ENCODE measurements at places on chromosomes 5 and 9. TPM values are rescaled to one million over a fixed set of nuclear protein-coding genes. Genes with fewer than 3 reads are reported as not detected.

- peaks cover 43% of the 10 kb centered on the region for H3K4me1 ChIP-seq
- no peaks in the 10 kb centered on the region for H3K36me3 ChIP-seq
- no peak overlapping the region for H3K27ac ChIP-seq
- no peak for DNase-seq
Measured at GRCh38 chr5:148809781-148810524, 16.5 kb upstream of the ADRB2 start.

- peaks cover 56% of the 10 kb centered on the region for H3K27me3 ChIP-seq
- H3K36me3 ChIP-seq = no peaks in the 10 kb centered on the region
- no peak overlapping the region for H3K4me3 ChIP-seq
- H3K27ac ChIP-seq = no peak overlapping the region
- H3K4me1 ChIP-seq = peaks cover 2% of the 10 kb centered on the region
- DNase-seq = no peak
Measured at GRCh38 chr5:159310511-159310910, 19.8 kb downstream of the IL12B start.

ANKRD18B gene
- 2.6 TPM for total RNA-seq

- H3K27ac ChIP-seq = no peak overlapping the region
- no peak for DNase-seq
- H3K4me3 ChIP-seq = no peak overlapping the region
Measured at GRCh38 chr5:137856916-137857862, 10.5 kb upstream of the MYOT start.

GABRA6 gene
- total RNA-seq = not detected

NTRK2 gene
- total RNA-seq = 1.6 TPM

GRCh38 chr9:129093602-129094386 is 12.9 kb downstream of the DOLPP1 start:
- H3K36me3 ChIP-seq = peaks cover 8% of the 10 kb centered on the region
- H3K27me3 ChIP-seq = no peaks in the 10 kb centered on the region
- no peak overlapping the region for H3K4me3 ChIP-seq
- no peak for DNase-seq
- H3K4me1 ChIP-seq = no peaks in the 10 kb centered on the region

DNA sequence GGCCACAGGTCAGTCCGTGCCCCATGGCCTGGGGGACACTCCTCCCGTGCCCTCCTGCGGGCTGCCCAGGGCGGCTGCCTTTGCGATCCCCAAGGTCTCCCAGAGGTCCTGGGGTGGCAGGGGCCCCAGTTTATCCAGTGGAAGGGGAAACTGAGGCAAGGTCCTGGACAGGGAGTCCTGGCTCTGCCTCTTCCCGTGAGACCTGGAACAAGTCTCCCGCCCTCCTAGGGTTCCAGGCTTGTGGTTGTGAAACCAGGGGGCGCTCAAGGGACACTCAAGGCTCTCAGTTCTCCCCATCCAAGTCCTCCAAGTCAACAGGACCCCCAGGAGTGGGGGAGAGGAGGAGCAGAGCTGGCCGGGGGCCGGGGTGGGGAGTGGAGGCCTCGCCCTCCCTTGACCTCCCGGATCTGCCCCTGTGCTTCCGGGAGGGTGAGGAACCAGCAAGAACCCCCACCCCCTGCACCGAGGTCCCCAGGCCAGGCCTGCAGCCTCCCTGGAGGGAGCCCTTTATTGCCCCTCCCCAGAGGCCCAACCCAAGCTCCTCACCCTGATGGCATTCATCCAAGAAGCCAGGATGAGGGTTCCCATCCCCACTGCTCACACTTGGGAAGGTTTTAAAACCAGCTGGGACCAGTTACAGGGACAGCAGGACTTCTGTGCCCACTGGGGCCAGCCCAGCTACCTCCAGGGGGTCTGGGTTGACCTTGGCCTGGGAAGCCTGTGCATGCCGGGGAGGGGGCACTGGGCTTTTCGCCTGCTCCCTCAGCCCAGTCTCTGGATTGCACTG is 24.7 kb upstream of the TMEM250 start:
- H3K4me1 ChIP-seq = no peaks in the 10 kb centered on the region
- no peaks in the 10 kb centered on the region for H3K27me3 ChIP-seq
- no peak overlapping the region for H3K27ac ChIP-seq
- no peaks in the 10 kb centered on the region for H3K36me3 ChIP-seq
- DNase-seq = no peak

DNA sequence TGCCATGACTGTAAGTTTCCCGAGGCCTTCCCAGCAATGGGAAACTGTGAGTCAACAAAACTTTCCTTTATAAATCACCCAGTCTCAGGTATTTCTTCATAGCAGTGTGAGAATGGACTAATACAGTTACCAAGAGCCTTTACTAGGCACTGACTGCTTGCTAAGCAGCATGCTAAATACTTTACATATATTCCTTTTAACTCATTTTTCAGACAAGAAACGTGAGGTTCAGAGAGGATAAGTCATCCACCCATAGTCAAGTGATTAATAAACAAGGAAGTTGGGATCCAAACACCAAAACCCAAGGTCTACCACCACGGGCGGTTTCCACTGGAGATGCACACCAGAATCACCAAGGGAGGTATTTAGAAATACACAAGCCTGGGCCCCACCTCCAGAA is 50.8 kb downstream of the GABBR2 start:
- peaks cover 9% of the 10 kb centered on the region for H3K27me3 ChIP-seq
- H3K36me3 ChIP-seq = no peaks in the 10 kb centered on the region
- H3K4me3 ChIP-seq = no peak overlapping the region
- no peak for DNase-seq

FOXD1 gene
- total RNA-seq = 0.25 TPM

GRCh38 chr5:137217599-137218200 is 281.4 kb downstream of the SPOCK1 start:
- no peak for DNase-seq
- H3K36me3 ChIP-seq = no peaks in the 10 kb centered on the region
- H3K27me3 ChIP-seq = no peaks in the 10 kb centered on the region
- no peak overlapping the region for H3K4me3 ChIP-seq

DNA sequence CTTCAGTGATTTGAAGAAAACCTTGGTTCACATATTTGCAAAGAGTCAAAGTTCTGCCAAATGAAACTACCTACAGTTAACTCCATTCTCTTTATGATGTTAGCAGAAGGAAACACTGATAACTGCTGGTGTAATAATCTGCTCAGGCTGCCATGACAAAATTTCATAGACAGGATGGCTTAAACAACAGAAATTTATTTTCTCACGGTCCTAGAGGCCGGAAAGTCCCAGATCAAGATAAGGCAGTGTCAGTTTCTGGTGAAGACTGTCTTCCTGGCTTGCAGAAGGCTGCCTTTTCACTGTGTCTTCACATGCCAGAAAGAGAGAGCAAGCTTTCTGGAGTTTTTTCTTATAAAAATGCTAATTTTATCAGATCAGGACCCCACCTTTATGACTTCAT is 102.4 kb upstream of the PARP8 start:
- peaks cover 27% of the 10 kb centered on the region for H3K36me3 ChIP-seq
- peak; percentile 38 for DNase-seq
- H3K4me1 ChIP-seq = peaks cover 36% of the 10 kb centered on the region
- no peaks in the 10 kb centered on the region for H3K27me3 ChIP-seq
- H3K27ac ChIP-seq = peak overlapping the region; percentile 46

DNA sequence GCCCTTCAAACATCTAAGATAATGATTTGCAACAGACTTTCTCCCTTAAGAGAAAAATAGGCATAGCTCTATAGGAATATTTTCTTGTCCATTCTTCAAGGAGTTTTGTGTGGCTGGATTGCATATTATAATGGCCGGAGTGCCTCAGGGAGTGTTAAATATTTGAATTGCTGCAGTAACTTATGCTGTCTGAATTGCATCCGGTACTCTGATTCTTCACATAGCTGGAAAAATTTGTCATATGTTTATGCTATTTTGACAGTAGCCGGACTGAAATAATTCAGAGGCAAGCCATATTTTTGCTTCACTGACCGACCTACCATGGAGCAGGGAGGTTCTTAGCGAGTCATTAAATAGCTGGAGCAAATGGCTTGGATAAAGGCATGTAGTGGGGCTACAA is 621.0 kb downstream of the ACTL7B start:
- no peaks in the 10 kb centered on the region for H3K4me1 ChIP-seq
- H3K27me3 ChIP-seq = no peaks in the 10 kb centered on the region
- no peak overlapping the region for H3K27ac ChIP-seq
- no peak overlapping the region for H3K4me3 ChIP-seq
- DNase-seq = no peak
- no peaks in the 10 kb centered on the region for H3K36me3 ChIP-seq

DNAJC18 gene
- 29.8 TPM for total RNA-seq

DNA sequence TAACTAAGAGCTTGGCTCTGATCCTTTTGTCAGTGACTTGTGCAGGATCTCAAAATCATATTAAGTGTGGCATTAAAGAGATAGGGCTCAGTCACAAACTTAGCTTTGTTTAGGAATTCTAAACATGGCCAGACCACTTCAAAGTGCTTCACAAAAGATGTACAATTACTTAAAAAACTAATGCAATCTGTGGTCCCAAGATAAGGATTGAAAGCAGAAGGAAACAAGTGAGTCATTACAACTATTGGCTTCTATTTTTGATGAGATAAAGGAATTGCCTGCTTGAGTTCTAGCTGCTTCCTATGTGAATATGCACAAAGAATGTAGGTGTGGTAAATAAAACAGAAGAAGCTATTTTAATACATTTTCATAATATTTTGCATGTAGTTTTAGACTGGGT is 44.9 kb upstream of the SLC12A2 start:
- no peak overlapping the region for H3K4me3 ChIP-seq
- no peaks in the 10 kb centered on the region for H3K4me1 ChIP-seq
- H3K27me3 ChIP-seq = no peaks in the 10 kb centered on the region
- no peak overlapping the region for H3K27ac ChIP-seq
- no peak for DNase-seq

GRCh38 chr5:1747803-1748085 is 51.9 kb downstream of the MRPL36 start:
- no peak overlapping the region for H3K27ac ChIP-seq
- no peaks in the 10 kb centered on the region for H3K4me1 ChIP-seq
- no peak overlapping the region for H3K4me3 ChIP-seq

GRCh38 chr9:128341435-128341849 is 1.1 kb downstream of the SLC27A4 start:
- H3K27ac ChIP-seq = peak overlapping the region; percentile 81
- peak; percentile 68 for DNase-seq
- H3K4me1 ChIP-seq = peaks cover 7% of the 10 kb centered on the region
- H3K27me3 ChIP-seq = no peaks in the 10 kb centered on the region
- H3K4me3 ChIP-seq = peak overlapping the region; percentile 89
- H3K36me3 ChIP-seq = peaks cover 14% of the 10 kb centered on the region

- no peak for DNase-seq
- no peaks in the 10 kb centered on the region for H3K36me3 ChIP-seq
- no peak overlapping the region for H3K4me3 ChIP-seq
- peaks cover 4% of the 10 kb centered on the region for H3K27me3 ChIP-seq
Measured at GRCh38 chr5:157681048-157681447, 9.7 kb downstream of the C5orf52 start.

DNA sequence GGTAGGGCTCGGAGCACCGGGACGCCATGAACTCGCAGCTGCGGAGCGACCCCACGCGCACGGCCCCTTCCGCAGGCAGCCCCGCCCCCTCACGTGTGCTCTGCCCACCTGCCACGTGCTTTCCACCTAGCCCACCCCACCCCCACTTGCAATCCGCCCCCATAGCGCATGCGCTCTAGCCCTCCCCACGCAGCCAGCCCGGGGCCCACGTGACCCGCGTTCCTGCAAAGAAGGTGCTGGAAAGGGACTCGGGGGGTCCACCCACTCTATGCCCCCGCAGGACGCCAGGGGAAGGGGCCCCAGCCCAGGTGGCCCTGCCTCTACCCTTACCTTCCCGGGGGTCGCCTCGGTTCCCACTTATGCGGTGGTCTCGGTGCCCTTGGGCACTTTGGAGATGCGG is at the start of gene SOHLH1:
Gene SOHLH1 (minus strand): TSS at position 42 of the 400 bp plus-strand sequence. CDS start 14 bp downstream, at position 28.
- no peak within 1 kb of the TSS for H3K4me3 ChIP-seq
- H3K36me3 ChIP-seq = no peaks in the 10 kb centered on the region
- no peaks in the 10 kb centered on the region for H3K27me3 ChIP-seq
- H3K4me1 ChIP-seq = no peaks in the 10 kb centered on the region
- DNase-seq = no peak

GRCh38 chr5:14908172-14908571 is 36.6 kb upstream of the ANKH start:
- no peak overlapping the region for H3K4me3 ChIP-seq
- no peaks in the 10 kb centered on the region for H3K4me1 ChIP-seq
- H3K36me3 ChIP-seq = no peaks in the 10 kb centered on the region
- H3K27ac ChIP-seq = no peak overlapping the region

DNA sequence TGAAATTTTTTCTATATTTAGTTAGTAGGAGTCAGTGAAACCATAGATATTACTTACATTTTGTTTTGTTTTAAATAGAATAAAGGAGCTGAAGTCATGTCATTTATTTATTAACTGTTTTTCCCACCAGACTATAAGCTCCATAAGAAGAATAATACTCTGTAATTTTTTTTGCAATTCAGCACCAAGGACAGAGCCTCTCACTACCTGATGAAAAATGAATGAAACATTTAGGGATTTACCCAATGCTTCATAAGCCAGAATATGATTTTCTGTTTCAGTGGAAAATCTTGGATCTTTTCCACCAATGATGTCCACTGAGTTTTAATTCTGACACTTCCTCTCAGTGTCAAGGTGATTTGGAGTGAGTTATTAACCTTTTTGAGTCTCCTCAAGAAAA is 624.9 kb upstream of the GRAMD2B start:
- no peak for DNase-seq
- H3K4me1 ChIP-seq = no peaks in the 10 kb centered on the region
- no peak overlapping the region for H3K4me3 ChIP-seq
- H3K27me3 ChIP-seq = no peaks in the 10 kb centered on the region
- H3K27ac ChIP-seq = no peak overlapping the region
